ENCODE measurements at places on chromosomes 3 and 15.

- no peak overlapping the region for H3K27ac ChIP-seq
- H3K27me3 ChIP-seq = no peaks in the 10 kb centered on the region
- H3K36me3 ChIP-seq = no peaks in the 10 kb centered on the region
- DNase-seq = no peak
- no peak overlapping the region for H3K4me3 ChIP-seq
- H3K4me1 ChIP-seq = no peaks in the 10 kb centered on the region
These were observed 21.8 kb upstream of the RBP1 start for GRCh38 chr3:139561255-139561817.

- H3K27me3 ChIP-seq = no peaks in the 10 kb centered on the region
- DNase-seq = no peak
- H3K27ac ChIP-seq = peak overlapping the region; percentile 27
- no peaks in the 10 kb centered on the region for H3K36me3 ChIP-seq
- peaks cover 21% of the 10 kb centered on the region for H3K4me1 ChIP-seq
- no peak overlapping the region for H3K4me3 ChIP-seq
These were observed 13.1 kb upstream of the RAB8B start for GRCh38 chr15:63176302-63176701.

- H3K4me1 ChIP-seq = peaks cover 11% of the 10 kb centered on the region
These were observed 56.2 kb downstream of the TFG start for GRCh38 chr3:100765437-100765975.

DNA sequence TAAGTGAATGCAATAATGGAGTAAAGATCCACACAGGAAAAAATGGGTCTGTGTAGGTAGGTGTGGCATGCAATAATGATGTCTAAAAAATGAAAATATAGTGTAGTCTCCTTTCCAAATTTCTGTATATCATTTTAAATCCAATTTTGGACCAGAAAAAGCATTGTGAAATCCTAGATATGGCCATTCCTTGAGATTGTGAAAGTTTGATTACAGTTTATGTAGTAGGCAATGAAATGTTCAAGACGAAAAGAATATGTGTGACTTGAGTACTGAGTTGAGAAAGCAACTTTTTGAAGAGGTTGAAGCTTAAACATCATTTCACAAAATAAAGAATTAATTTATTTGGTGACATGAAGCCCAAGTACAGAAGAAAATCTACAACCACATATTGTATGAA, 698.7 kb downstream of the EPHA3 start:
- H3K36me3 ChIP-seq = no peaks in the 10 kb centered on the region
- DNase-seq = no peak
- no peaks in the 10 kb centered on the region for H3K4me1 ChIP-seq

DNA sequence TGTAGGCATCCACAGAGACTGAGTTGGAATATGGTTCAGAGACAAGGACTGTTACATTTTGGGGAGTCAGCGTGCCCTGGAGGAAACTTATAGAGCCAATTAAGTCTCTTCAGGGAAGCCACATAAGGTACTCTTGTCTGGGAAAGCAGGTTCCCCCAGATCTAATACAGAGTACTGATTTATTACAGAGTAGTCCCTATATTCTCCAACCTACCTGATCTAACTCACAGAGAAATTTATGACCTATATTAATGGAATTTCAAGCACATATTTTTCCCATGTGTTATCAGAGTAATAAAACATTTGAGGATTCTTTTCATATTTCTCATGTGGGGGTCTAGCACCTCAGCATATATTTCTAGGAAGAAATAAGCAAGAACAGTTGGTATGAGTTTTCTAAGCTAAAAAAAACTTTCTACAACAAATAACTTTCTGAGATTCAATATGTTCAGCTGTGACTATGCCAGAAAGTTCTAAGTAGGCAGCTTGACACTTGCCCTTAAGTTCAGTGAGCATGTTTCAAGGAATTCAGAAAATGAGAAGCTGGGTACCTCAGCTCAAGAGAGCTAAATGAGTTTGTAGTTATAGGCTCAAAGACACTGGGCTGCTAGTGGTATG, 75.3 kb upstream of the COL8A1 start:
- H3K27me3 ChIP-seq = no peaks in the 10 kb centered on the region
- no peaks in the 10 kb centered on the region for H3K4me1 ChIP-seq
- H3K4me3 ChIP-seq = no peak overlapping the region
- H3K36me3 ChIP-seq = no peaks in the 10 kb centered on the region

- H3K27me3 ChIP-seq = no peaks in the 10 kb centered on the region
- peaks cover 38% of the 10 kb centered on the region for H3K4me1 ChIP-seq
- DNase-seq = peak; percentile 45
These were observed 192.1 kb downstream of the CBLB start for GRCh38 chr3:105676621-105677300.

- peak overlapping the region; percentile 93 for H3K27ac ChIP-seq
- peaks cover 33% of the 10 kb centered on the region for H3K4me1 ChIP-seq
- no peaks in the 10 kb centered on the region for H3K27me3 ChIP-seq
These were observed 26.4 kb downstream of the ANXA2 start for GRCh38 chr15:60371175-60372051.

DNA sequence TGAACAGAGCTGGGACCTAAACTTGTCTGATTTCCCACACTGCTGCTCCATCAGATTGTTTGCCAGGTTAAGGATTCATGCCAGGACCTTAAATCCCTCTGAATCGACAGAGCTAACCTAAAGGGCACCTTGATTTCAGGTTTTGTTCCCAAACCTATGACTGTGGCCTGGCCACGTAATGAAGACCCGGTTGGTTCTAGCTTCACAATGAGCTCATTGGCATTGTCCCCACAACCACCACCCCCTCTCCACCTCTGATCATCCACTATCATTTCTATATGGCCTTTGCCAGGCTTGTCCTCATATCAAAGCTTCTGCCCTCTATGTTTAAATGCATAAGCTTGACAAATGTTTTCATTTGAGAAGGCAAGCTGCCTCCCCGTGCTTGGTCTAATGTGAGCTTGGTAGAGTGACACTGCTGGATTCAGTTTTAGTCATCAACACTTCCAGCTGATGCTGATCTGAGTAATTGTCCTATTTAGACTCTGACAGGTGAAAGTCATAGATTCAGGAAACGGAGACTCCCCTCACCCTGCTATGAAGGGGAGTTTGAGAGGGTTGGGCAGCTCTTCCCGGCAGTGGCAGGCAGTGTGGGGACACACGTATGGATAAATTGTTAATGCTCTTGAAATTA, 407.1 kb upstream of the CFAP20DC start:
- no peak overlapping the region for H3K4me3 ChIP-seq
- H3K36me3 ChIP-seq = peaks cover 3% of the 10 kb centered on the region
- H3K27me3 ChIP-seq = no peaks in the 10 kb centered on the region
- peak; percentile 42 for DNase-seq
- peak overlapping the region; percentile 23 for H3K27ac ChIP-seq

DNA sequence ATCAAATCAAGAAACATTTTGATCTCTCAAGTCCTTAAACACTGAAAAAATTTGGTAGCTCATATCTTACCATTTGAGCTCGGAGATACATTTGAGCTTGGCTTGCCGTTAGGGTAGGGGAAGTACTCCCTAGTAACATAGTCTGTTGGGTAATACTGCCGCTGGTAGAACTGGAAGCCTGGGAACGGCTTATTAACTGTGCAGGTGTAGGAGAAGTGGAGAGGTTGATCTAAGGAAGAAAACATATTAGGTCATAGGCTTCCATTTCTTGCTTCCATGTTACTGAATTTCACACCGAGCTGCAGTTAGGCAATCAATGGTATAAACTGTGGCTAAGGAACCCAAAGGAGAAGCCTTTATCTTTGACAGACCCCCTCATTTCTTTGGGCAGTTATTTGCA, 32.5 kb downstream of the PHC3 start:
- no peaks in the 10 kb centered on the region for H3K27me3 ChIP-seq
- no peak overlapping the region for H3K27ac ChIP-seq
- peaks cover 60% of the 10 kb centered on the region for H3K36me3 ChIP-seq
- no peak overlapping the region for H3K4me3 ChIP-seq
- no peak for DNase-seq

- no peaks in the 10 kb centered on the region for H3K36me3 ChIP-seq
- H3K4me3 ChIP-seq = no peak overlapping the region
- peaks cover 28% of the 10 kb centered on the region for H3K4me1 ChIP-seq
- H3K27ac ChIP-seq = no peak overlapping the region
- DNase-seq = no peak
- peaks cover 2% of the 10 kb centered on the region for H3K27me3 ChIP-seq
These were observed 59.3 kb downstream of the IL16 start for GRCh38 chr15:81255958-81256320.

GRCh38 chr3:28907616-28908015, 373.3 kb upstream of the RBMS3 start:
- no peak overlapping the region for H3K27ac ChIP-seq
- H3K36me3 ChIP-seq = no peaks in the 10 kb centered on the region
- peaks cover 4% of the 10 kb centered on the region for H3K4me1 ChIP-seq
- no peak for DNase-seq
- no peaks in the 10 kb centered on the region for H3K27me3 ChIP-seq

GRCh38 chr3:157830556-157831236, 275.5 kb downstream of the SHOX2 start:
- H3K27me3 ChIP-seq = no peaks in the 10 kb centered on the region
- no peak overlapping the region for H3K4me3 ChIP-seq
- H3K27ac ChIP-seq = no peak overlapping the region
- no peaks in the 10 kb centered on the region for H3K4me1 ChIP-seq

DNA sequence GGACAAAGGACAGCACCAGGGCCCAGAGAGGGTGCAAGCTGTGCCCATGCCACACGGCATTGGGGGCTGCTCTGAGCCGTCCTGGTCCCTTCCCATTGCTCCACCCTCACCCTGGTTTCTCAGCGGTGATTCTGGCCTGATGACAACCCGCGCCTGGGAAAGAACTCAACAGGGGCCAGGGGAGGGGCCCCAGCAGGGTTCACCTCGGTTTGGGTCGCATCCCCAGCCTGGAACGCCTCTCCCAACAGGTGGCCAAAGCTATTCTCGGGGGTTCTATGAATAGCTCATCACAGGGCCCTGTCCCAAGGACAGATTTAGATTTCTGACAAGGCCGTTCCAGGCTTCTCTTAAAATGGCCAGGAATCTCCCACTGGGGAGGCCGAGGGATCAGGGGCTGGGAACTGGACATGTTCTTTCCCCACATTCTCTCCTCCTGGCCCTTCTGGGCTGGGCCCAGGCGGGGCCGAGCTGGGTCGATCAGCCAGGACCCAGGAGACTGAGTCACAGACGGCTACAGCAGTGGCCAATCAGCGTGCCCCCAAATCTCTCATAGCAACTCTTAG, 17.9 kb downstream of the GRIP2 start:
- H3K4me1 ChIP-seq = peaks cover 3% of the 10 kb centered on the region
- H3K4me3 ChIP-seq = no peak overlapping the region
- H3K27ac ChIP-seq = no peak overlapping the region
- DNase-seq = no peak

DNA sequence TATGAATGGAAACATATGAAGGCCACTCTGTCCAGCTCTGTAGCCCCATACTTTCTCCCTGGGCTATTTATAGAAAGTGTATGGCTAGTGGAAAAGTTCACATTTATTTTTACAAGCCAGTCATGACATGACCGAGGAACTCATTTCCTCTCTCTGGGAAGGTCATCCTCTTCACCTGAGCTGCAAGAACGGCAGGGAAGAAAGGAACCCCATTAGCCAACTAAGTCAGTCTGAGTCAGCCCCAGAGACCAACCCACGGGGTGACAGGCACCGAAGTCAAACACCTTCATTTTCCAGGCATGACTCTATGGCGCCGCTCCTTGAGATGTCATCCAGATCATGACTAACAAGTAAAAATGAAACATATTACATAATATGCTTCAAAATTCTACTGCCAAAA, 4.8 kb downstream of the PAQR9 start:
- H3K4me1 ChIP-seq = peaks cover 9% of the 10 kb centered on the region
- no peak overlapping the region for H3K27ac ChIP-seq
- no peak for DNase-seq
- H3K27me3 ChIP-seq = peaks cover 70% of the 10 kb centered on the region

DNA sequence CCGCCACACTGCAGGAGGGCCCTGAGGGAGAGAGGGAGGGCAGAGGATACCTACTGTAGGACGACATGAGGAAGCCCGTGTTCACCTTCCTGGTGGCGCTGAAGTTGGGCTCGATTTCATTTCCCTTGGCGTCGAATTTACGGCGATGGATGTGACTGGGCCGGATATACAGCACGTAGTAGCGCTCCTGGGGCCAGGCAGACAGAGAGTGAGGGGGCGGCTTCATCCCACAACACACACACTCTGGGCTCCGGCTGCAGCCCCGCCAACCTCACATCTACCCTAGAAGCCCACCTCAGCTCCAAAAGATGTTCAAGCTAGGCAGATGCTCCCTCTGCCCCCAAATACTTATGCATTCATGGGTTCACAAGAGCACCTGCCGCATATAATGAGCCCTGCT, 4.5 kb downstream of the ARPIN start:
- H3K4me3 ChIP-seq = no peak overlapping the region
- peaks cover 2% of the 10 kb centered on the region for H3K4me1 ChIP-seq
- no peak for DNase-seq
- H3K36me3 ChIP-seq = no peaks in the 10 kb centered on the region

- H3K27ac ChIP-seq = peak overlapping the region; percentile 91
- H3K4me1 ChIP-seq = peaks cover 50% of the 10 kb centered on the region
- H3K27me3 ChIP-seq = no peaks in the 10 kb centered on the region
- peak; percentile 88 for DNase-seq
- peak overlapping the region; percentile 90 for H3K4me3 ChIP-seq
These were observed 596 bp upstream of the LIMD1 start for GRCh38 chr3:45593708-45594601.

- H3K4me1 ChIP-seq = no peaks in the 10 kb centered on the region
- peaks cover 97% of the 10 kb centered on the region for H3K36me3 ChIP-seq
- no peak overlapping the region for H3K4me3 ChIP-seq
- no peak overlapping the region for H3K27ac ChIP-seq
- DNase-seq = no peak
- H3K27me3 ChIP-seq = no peaks in the 10 kb centered on the region
These were observed 19.5 kb downstream of the BCL6 start for GRCh38 chr3:187725653-187726370.

GRCh38 chr3:179147514-179147872, 664 bp upstream of the PIK3CA start:
- H3K27ac ChIP-seq = no peak overlapping the region
- H3K27me3 ChIP-seq = no peaks in the 10 kb centered on the region
- no peak overlapping the region for H3K4me3 ChIP-seq

DNA sequence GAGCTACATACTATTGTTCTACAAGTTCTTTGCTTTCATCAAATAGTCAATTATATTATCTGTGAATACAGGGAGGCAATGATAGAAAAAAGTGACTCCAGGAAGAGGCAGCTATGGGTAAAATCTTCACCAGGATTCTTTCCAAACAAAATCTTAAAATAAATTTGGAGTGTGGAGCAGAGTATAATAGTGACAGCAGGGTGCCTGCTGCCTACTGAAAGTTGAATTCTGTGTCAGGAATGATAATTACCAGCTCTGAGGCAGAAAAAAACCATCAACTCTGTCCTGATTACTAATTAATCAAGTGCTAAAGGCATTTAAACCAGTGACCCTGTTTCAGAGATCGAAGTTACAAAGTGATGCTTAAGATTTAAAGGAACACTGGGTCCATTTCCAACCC, 148.0 kb downstream of the DIPK2A start:
- peaks cover 9% of the 10 kb centered on the region for H3K27me3 ChIP-seq
- no peak overlapping the region for H3K27ac ChIP-seq
- peaks cover 2% of the 10 kb centered on the region for H3K4me1 ChIP-seq
- no peaks in the 10 kb centered on the region for H3K36me3 ChIP-seq
- DNase-seq = no peak

GRCh38 chr3:11060500-11061251, 68.1 kb downstream of the SLC6A1 start:
- peak; percentile 71 for DNase-seq
- peaks cover 28% of the 10 kb centered on the region for H3K27me3 ChIP-seq
- H3K4me1 ChIP-seq = no peaks in the 10 kb centered on the region
- H3K36me3 ChIP-seq = no peaks in the 10 kb centered on the region
- no peak overlapping the region for H3K27ac ChIP-seq

- H3K36me3 ChIP-seq = no peaks in the 10 kb centered on the region
- H3K4me1 ChIP-seq = no peaks in the 10 kb centered on the region
- no peak within 1 kb of the TSS for H3K27ac ChIP-seq
- no peaks in the 10 kb centered on the region for H3K27me3 ChIP-seq
- no peak within 1 kb of the TSS for H3K4me3 ChIP-seq
These were observed at the start of gene NR2E3 for GRCh38 chr15:71810256-71811035. NR2E3 (plus strand) TSS chr15:71810554; CDS start chr15:71810744, 190 bp downstream.
